ENCODE measurements at places on chromosomes 1 and 21. TPM values are rescaled to one million over a fixed set of nuclear protein-coding genes. Genes with fewer than 3 reads are reported as not detected.

DNA sequence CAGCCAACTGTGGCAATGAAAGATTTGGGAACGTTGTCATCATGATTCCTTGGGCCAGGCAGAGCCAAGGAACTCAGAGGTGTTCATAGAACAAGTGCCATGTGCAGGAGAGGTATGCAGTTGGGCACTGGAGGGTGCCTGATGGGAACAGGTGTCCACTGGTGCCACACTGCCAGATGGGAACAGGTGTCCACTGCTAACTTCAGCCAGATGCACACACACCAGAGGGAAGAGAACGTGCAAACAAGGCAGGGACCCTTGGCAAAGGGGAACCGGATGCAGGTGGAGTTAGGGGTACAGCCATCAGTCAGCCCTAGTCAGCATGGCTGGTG is 13.5 kb downstream of the OLFML2B start:
- peaks cover 2% of the 10 kb centered on the region for H3K27me3 ChIP-seq
- H3K27ac ChIP-seq: no peak overlapping the region
- no peak overlapping the region for H3K4me3 ChIP-seq

Gene ZNF281
- total RNA-seq: 17.6 TPM

GRCh38 chr1:53076165-53076564 is 14.2 kb downstream of the PODN start:
- DNase-seq: no peak
- H3K36me3 ChIP-seq: no peaks in the 10 kb centered on the region
- H3K27ac ChIP-seq: no peak overlapping the region
- H3K27me3 ChIP-seq: no peaks in the 10 kb centered on the region
- no peaks in the 10 kb centered on the region for H3K4me1 ChIP-seq
- H3K4me3 ChIP-seq: no peak overlapping the region

- no peak overlapping the region for H3K4me3 ChIP-seq
- no peaks in the 10 kb centered on the region for H3K36me3 ChIP-seq
- H3K4me1 ChIP-seq: peaks cover 16% of the 10 kb centered on the region
- peak overlapping the region; percentile 91 for H3K27ac ChIP-seq
- peaks cover 3% of the 10 kb centered on the region for H3K27me3 ChIP-seq
These were observed 43.0 kb upstream of the PSEN2 start for GRCh38 chr1:226827458-226827857.

Gene LRRC71
- not detected for total RNA-seq

Gene KCNJ15
- total RNA-seq: not detected

DNA sequence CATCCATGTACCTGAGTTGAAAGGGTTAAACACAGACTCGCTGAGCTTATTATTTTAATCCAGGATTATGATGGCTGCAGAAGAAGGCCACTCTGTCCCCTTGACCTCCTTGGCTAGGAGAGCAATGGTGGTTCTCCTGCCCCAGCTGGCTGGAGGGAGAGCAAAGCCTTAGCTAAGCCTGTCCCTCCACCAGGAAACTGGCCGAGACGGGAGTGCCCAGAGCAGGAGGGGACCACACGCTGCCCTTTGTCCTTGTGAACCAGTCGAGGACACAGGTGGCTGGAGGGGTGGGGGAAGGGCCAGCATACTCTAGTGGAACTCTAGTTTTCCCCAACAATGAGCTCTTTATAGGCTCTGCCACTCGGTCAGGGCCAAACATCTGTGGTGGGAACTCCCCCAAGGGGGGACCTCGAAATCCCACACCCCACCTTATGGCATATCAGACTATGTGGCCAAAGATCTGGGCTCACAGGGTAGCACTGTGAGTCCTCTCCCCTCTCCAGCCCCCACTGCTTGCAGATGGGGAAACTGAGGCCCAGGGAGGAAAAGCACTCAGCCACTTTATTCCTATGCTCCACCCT is 12.9 kb downstream of the KIAA1614 start:
- no peak overlapping the region for H3K4me3 ChIP-seq
- DNase-seq: no peak
- H3K27me3 ChIP-seq: peaks cover 4% of the 10 kb centered on the region
- no peaks in the 10 kb centered on the region for H3K36me3 ChIP-seq
- H3K27ac ChIP-seq: no peak overlapping the region
- H3K4me1 ChIP-seq: no peaks in the 10 kb centered on the region

- H3K4me3 ChIP-seq: no peak overlapping the region
- no peaks in the 10 kb centered on the region for H3K36me3 ChIP-seq
- H3K27me3 ChIP-seq: peaks cover 3% of the 10 kb centered on the region
- H3K27ac ChIP-seq: no peak overlapping the region
- H3K4me1 ChIP-seq: no peaks in the 10 kb centered on the region
- DNase-seq: no peak
These were observed 29.3 kb upstream of the ACTRT2 start for GRCh38 chr1:2991753-2992495.

DNA sequence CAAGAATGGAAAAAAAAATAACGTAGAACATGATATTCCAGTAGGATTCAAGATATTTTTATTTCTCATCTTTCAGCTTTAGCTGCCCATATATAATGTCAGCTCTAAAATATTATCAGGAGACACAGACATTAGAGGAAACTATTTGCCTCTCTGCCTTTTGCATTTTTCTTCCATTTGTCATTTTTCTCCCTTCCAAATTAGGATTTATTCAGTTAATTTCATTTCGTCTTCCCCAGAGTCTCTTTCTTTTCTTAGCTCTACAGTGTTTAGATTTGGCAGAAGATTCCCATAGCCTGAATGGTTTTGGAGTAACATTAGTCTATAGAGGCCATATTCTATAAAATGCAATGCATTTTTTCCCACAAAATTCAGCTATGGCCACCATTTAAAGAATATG is 5.1 kb upstream of the ENAH start:
- H3K4me3 ChIP-seq: no peak overlapping the region
- peaks cover 30% of the 10 kb centered on the region for H3K27me3 ChIP-seq
- peaks cover 4% of the 10 kb centered on the region for H3K4me1 ChIP-seq
- no peak for DNase-seq

Gene GRIK3
- total RNA-seq: not detected

Gene RCSD1
- 152 TPM for total RNA-seq

DNA sequence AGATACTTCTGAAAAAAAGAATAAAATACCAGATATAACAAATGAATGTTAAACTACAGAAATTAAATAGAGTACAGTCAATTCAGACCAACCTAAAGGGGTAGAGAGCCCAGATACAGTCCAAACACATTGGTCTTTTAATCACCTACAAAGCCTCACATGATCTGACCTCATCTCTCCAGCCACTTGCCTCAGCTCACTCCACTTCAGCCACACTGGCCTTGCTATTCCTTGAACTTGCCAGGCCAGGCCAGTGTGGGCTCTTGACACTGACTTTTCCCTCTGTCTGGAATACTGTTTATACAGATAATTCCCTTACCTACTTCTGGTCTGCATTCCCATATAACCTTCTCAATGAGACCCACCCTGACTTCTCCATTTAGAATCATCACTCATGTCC is 17.0 kb upstream of the PPIE start:
- no peak overlapping the region for H3K27ac ChIP-seq
- H3K36me3 ChIP-seq: no peaks in the 10 kb centered on the region
- no peak overlapping the region for H3K4me3 ChIP-seq
- DNase-seq: no peak

DNA sequence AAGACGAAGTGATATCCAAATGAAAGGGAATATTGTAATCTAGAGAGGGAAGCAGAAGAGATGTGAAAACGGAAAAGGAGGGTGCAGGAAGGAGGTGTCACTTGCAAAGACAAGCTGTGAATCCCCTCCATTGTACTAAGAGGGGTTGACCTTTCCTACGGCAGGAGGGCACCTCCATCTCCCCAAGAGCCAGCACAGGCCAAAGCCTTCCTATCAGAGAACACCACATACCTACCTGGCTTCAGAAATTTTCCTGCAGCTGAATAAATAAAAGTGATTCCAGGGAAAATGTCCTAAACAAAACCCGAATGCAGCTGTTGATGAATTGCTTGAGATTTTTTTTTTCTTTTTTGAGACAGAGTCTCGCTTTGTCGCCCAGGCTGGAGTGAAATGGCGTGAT is 14.3 kb downstream of the KANK4 start:
- no peak for DNase-seq
- H3K27me3 ChIP-seq: no peaks in the 10 kb centered on the region
- no peaks in the 10 kb centered on the region for H3K4me1 ChIP-seq
- no peak overlapping the region for H3K4me3 ChIP-seq
- H3K27ac ChIP-seq: no peak overlapping the region
- no peaks in the 10 kb centered on the region for H3K36me3 ChIP-seq

DNA sequence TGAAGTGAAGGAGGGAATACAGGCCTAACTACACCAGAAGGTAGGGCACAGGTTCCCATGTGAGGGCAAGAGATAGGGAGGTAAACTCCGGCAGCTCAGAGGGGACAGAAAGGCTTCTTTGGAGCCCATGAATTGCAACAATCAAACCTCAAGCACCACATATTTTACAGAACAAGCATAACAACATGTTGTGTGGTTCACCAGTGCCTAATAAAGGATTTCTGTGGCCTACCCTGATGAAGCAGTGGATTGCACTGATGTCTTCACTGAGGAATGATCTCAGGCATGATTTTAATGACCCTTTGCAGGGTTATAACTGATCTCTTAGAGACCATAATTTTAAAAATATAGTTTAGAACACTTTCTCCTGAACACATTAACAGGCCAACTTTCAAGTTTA is 77.4 kb downstream of the RUNX1 start:
- no peak for DNase-seq
- H3K4me3 ChIP-seq: no peak overlapping the region
- H3K4me1 ChIP-seq: peaks cover 88% of the 10 kb centered on the region
- H3K36me3 ChIP-seq: peaks cover 64% of the 10 kb centered on the region

Gene LCE3E
- total RNA-seq: not detected

- no peaks in the 10 kb centered on the region for H3K36me3 ChIP-seq
- H3K27me3 ChIP-seq: peaks cover 45% of the 10 kb centered on the region
- H3K4me1 ChIP-seq: no peaks in the 10 kb centered on the region
- no peak overlapping the region for H3K4me3 ChIP-seq
- DNase-seq: no peak
These were observed 5.8 kb upstream of the EPHA8 start for GRCh38 chr1:22557341-22557950.

DNA sequence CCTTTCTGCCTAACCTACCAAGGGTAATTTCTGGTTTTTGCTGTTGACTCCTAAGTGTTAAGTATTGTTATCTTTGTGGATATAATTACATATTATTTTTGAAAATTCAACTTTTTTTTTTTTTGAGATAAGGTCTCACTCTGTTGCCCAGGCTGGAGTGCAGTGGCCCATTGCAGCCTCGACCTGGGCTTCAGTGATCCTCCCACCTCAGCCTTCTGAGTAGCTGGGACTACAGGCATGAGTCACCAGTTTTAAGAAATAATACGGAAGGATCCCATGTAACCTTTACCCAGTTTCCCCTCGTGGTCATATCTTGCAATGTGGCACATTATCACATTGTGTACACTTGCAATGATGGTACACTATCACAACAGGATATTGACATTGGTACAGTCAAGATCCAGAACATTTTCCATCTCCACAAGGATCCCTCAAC is 3.1 kb downstream of the CHD1L start:
- no peak overlapping the region for H3K4me3 ChIP-seq
- DNase-seq: no peak
- peaks cover 15% of the 10 kb centered on the region for H3K36me3 ChIP-seq
- peaks cover 59% of the 10 kb centered on the region for H3K4me1 ChIP-seq

Measured in activated CD4-positive, alpha-beta T cell treated with anti-CD3 and anti-CD28 coated beads, Interleukin-2, amount 10 ng/mL, durations not matched to agents 7 days and 5 days (primary cell).